ENCODE measurements at places on chromosomes 13 and 19.

DNA sequence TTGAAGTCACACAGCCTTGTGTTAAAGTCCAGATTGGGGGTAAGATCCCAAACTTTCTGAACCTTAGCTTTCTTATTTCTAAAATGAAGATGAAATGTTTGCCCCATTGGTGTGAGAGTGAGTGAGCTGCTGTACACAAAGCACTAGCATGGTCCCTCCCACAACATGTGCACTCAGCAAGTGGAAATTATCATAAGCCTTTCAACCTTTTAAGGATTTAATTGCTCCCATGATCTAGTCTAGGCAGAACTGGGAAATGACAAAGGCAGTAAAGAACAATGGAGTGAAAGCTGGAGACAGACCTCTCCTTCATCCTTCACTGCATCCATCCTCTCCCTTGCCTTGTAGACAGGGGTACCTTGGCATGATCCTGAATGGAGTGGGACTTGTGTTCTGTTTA is 76.0 kb upstream of the GPR12 start:
- no peak for DNase-seq

- DNase-seq: no peak
These were observed 189.8 kb downstream of the KCTD12 start for GRCh38 chr13:76696370-76696769.

DNA sequence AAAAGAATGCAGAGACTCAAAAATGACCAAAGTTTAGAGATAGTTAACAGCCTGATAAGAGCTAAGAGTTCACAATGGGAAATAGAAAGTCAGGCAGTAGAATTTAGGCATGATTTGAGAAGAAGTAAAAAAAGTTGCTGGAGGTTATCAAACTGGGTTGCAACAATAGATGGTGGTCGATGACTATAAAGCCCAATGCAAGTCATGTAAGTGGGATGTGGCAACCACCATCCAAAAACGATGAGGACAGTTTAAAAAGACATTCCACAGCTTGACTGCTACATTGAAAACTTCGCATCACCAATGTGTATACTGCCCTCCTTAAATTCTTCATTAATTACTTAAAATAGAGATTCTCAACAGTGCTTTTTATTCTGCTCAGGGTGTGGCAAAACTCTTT is 19.7 kb downstream of the ELF1 start:
- DNase-seq: no peak

DNA sequence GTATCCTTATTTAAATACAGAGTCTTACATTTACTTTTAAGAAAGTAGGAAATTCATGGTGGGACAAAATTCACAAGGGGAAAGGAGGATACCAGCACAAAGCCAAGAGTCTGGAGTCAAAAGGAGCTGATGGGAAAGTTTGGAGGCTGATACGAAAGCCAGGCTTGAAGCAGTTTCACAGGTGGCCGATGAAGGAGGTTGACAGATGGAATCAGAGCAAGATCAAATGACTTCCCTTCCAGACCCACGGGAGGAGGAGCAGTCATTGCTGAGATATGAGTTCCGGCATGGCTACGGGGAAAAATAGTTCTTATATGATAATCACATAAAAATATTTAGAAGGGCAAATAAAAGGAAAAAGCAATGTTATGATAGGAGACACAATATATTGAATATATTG is 65.0 kb downstream of the DGKH start:
- no peak for DNase-seq

GRCh38 chr19:2624537-2625091 is 77.9 kb downstream of the GNG7 start:
- DNase-seq: no peak

- peak; percentile 78 for DNase-seq
These were observed 130.3 kb upstream of the SERP2 start for GRCh38 chr13:44243198-44243857.

DNA sequence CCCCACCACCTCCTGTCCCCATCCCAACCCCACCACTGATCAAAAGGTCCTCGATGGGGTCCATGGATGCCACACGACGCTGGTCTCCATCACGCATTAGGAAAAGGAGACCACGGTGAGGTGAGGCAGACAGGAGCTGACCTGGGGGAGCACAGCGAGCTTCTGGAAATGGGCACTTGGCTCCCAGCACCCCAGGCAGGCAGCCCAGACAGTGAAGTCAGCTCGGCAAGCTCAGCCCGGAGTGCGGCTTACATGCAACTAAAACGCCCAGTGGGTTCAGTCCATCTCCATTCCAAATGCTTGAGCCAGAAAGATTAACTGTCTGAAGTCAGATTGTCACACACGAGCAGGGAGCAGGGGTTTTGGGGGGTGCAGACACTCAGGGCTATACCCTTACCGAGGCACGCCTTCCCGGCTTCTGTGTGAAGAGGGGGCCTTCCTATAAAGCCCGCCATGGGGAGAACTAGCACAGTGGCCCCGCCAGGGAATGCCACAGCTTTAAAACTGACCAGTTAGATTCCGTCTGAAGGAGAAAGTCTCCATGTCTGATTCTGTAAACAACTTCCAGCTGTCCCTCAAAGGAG is 79.4 kb downstream of the SPACA7 start:
- no peak for DNase-seq

- DNase-seq: no peak
These were observed 1272.9 kb downstream of the EFNB2 start for GRCh38 chr13:105262579-105262978.

DNA sequence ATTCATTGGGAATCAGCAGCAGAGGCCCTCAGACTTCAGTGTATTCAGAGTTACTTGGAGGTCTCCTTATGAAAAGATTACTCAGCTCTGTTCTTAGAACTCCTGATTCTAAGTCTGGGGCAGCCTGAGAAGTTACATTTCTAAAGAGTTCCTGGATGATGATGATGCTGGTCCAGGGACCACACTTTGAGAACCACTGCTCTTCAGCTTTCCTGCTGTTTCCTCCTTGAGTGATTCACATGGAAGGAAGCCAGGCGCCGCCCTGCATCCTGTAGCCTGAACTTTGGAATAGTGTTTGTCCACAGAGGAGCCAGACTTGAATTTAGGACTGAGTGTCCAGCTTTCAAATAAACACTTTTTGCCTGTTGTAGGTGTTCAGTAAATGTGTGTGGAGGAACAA is 2.9 kb downstream of the CEBPG start:
- no peak for DNase-seq

GRCh38 chr13:33052506-33053280 is 36.5 kb downstream of the KL start:
- no peak for DNase-seq

DNA sequence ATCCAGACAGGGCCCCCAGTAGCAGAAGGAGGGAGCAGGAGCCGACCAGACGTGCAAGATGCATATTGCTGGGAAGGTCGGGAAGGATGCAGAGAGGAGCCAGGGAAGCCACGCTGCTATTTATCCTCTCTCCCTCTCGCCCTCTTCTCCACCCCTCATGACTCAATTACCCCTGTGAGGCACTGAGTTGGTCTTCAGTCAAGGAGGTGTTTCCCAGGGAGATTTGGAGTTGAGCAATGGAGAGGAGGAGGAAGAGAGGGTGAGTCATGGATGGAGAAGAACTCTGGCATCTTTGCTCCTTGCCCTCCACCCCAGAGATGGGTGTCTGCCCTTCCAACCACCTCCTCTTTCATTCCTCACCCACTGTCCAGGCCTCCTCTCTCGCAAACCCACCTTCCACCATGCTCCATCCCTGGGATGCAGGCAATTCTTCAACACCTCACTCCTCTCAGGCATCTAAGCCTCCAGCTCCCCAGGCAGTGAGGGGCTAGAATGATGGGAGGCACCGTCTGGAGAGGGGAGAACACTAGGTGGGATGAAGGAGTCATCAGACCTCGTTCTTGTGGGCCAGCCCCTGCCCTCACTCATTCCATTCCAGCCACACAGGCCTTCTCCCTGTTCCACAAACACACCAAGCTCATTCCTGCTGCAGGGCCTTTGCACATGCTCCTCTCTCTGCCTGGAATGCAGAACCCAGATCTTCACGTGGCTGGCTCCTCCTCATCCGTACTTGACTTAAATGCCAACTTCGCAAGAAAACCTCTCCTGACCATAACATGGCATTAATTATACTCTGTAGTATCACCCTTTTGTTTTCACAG is at the start of gene SBSN:
Gene SBSN (minus strand): TSS at position 94 of the 821 bp plus-strand sequence. CDS start 30 bp downstream, at position 64.
- DNase-seq: peak; percentile 63

GRCh38 chr19:1172353-1173158 is 1.5 kb downstream of the SBNO2 start:
- no peak for DNase-seq

GRCh38 chr19:39325778-39326665 is 5.4 kb upstream of the LRFN1 start:
- DNase-seq: peak; percentile 28

DNA sequence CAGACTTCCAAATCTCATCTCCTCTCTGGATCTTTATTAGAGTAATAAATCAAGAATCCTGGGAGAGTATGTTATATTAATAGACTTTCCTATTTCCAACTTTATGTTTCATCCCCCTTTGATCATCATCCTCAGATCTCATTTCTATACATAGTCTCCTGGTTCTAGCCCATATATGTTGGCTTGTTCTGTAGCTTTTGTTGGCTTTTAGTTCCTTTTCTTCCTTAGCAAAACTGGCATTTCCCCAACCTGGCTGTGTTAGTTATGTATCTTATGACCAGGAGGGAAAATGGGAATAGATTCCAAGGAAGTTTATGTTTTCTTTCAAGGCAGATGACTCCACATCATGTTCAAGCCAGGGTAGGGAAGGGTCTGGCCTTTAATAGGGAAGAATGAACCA is 2464.5 kb downstream of the PCDH9 start:
- no peak for DNase-seq

GRCh38 chr19:8371011-8371804 is 7.3 kb downstream of the ANGPTL4 start:
- no peak for DNase-seq

- no peak for DNase-seq
These were observed 379.8 kb downstream of the NDFIP2 start for GRCh38 chr13:79860791-79861190.

GRCh38 chr19:3968556-3969434 is 2.1 kb downstream of the DAPK3 start:
- DNase-seq: no peak

DNA sequence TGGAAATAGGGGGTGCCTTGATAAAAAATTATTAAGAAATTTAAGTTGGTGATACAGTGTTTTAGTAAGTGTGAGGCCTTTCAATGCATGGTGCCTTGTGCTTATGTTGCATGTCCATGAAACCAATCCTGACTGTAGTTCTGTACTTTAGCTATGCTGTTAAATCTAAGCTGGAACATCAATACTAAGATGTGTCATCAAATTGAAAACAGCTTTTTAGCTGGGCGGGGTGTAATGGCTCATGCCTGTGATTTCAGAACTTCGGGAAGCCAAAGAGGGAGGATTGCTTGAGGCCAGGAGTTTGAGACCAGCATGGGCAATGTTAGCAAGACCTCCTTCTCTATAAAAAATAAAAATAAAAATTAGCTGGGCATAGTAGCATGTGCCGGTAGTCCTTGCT is 930.3 kb upstream of the PCDH9 start:
- DNase-seq: no peak

DNA sequence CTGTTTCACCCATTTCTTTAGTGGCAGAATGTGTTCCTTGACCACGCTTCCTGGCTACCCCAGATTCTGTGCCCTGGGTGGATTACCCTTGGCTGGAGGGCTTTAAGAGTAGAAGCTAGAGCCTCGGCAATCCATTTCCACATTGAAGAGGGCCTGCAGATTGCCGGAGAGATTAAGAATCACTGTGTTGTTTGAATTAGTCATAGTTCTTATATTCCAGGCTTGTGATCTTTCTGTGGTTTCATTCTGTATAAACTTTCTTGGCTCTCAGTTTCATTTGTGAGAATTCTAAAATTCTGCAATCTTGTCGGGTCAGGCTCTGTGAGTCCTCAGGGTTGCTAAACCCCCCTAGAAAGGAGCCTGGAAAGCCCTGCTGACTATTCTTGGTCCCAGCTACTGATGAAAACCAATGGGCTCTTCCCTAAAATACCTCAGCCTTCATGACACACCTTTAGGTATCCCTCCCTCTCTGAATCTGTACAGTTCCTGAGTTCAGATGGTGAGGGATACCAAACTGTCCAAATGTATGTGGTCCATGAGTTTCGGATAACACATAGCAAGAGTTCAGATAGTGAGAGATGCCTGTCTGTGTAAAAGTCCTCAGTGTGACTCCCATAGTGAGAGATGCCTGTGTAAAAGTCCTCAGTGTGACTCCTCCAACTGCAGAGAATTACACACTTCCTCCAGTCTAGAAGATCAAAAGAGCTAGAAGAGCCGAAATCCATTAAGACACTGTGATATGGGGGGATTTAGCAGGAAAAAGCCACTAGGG is 4.3 kb downstream of the PHF11 start:
- DNase-seq: no peak

DNA sequence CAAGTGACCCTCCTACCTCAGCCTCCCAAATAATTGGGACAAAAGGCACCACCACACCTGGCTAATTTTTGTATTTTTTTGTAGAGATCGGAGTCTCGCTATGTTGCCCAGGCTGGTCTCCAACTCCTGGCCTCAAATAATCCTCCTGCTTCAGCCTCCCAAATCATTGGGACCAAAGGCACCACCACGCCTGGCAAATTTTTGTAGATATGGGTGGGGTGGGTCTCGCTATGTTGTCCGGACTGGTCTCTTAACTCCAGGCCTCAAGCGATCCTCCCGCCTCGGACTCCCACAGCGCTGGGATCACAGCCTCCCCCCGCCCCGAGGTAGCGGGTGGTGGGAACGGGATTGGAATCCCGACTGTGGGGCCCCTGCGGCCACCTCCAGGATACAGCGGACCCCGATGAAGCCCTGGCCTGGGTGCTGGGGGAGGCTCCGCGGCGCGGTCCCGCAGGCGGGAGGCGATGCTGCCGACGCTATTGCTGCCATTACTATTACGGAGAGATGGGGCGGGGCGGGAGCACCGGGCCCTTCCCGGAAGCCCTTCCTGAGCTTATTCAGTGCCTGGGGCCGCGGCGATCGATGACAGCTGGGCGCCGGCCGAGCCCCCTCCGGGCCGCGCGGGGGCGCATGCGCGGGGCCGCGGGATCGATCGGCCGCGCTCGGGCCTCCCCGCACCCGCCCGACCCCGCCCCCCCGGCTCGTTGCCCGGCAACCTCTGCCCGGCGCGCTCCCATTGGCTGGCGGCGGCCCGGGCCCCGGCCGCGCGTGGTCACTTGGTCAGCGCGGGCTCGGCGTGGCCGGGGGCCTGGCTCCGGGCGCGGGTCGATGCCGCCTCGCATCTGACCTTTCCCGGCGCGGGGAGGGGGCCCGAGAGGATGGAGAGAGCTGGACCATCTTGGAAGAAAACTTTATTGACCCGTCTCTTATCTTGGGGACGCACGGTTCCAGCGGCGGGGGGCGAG is 27.9 kb upstream of the ONECUT3 start:
- peak; percentile 4 for DNase-seq

DNA sequence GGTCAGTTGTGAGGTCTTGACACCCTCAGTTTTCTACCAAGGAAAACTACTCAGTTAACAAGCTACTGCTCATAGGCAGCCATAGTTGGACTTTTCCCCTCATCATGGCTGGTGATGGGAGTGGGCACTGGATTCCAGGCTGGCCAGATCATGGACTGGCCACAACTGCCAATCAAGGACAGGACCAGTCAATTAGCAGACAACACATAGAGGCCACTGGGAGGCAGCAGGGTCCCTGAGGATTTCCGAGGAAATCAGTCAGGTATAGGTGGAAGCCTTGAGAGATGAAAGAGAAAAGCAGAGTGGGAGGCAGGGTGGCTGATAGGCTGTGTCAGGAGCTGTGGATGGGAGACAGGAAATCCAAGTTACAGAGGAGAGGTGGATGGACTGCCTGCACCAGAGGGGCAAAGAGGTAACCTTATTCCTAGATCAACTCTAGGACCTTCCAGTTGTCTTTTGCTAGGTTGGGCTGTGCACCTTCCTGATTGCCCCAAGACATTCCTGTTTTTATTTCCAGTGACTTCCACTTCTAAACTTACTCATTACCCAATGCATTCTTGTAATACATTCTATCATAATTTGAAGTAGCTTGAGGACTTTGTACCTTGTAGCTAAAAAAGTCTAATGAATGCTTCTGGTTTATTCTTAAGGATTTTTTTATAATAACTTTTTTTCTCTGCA is 361.8 kb downstream of the KCNRG start:
- DNase-seq: no peak
